ENCODE measurements at places on chromosomes 3 and 15.

- DNase-seq: no peak
Measured at GRCh38 chr15:90595763-90596155, 66.0 kb downstream of the CRTC3 start.

- no peak for DNase-seq
Measured at GRCh38 chr3:102114264-102114979, 265.1 kb downstream of the NFKBIZ start.

DNA sequence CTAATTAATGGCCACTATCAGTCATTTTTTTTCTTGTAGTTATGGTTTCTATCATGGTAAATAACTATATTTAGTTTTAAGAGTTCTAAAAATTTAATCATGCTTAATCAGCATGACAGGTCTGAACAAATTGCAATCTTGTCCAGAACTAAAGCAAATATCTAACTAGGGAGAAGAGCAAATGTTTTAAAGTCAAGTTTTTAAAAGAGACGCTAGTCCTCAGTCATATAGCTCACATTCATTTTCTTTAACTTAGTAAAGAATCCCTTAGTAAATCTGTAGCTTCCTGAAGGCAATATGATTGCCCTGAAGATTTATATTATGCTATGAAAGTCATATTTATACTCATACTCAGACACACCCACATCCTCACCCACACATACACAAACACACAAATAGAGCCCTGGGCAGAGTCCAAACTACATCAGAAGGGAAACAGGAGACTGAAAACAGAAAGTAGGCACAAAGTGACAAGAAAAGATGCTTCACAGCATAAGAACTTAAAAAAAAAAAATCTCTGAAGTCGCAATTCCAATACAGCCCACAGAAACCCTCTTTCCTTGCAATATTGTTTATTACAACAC, 1149.1 kb downstream of the SI start:
- no peak for DNase-seq

GRCh38 chr3:4709341-4709740, 216.2 kb downstream of the ITPR1 start:
- peak; percentile 53 for DNase-seq
